ENCODE measurements at places on chromosomes 4 and X.

DNA sequence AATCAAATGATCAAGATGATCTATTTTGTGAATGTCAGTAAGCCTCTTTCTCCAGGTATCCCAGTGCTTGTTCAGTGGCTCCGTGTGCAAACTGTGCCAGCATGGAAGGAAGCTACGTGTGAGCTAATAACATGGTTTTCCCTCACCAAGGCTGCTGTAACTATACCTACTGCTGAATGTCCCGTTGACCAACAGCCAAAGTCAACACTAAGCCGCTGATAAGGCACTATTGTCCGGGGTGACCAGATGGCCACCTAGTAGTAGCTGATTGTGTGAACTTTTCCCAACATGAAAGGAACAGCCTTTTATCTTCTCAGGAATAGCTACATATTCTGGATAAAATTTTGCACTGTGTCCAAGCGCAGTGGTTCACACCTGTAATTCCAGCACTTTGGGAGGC is 58.0 kb upstream of the ABCG2 start:
- no peak for DNase-seq

GRCh38 chr4:84503495-84504437 is 4.7 kb upstream of the NKX6-1 start:
- DNase-seq = no peak

DNA sequence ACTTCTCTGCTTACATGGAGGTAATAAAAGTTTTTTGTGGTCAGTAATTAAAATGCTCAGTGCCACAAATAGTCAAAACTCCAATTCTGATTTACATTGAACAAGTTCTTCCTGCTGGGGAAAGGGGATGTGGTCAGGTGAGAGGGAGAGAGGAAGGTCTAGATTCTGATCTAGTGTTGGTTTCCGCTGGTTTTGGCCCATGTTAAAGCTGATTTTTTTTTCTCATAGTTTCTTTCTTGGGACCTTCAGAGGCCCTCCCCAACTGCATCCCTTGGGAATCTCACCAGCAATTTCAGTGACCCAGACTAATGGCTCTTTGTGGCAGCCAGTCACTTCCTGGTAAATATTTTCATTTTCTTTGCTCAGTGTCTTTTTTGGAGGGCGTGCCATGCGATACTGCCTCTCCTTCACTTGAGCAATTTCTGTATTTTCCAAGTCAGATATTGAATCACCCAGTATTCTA is 332.7 kb downstream of the RAPGEF2 start:
- DNase-seq = no peak

- no peak for DNase-seq
Measured at GRCh38 chr4:150051111-150051510, 27.1 kb upstream of the DCLK2 start.

DNA sequence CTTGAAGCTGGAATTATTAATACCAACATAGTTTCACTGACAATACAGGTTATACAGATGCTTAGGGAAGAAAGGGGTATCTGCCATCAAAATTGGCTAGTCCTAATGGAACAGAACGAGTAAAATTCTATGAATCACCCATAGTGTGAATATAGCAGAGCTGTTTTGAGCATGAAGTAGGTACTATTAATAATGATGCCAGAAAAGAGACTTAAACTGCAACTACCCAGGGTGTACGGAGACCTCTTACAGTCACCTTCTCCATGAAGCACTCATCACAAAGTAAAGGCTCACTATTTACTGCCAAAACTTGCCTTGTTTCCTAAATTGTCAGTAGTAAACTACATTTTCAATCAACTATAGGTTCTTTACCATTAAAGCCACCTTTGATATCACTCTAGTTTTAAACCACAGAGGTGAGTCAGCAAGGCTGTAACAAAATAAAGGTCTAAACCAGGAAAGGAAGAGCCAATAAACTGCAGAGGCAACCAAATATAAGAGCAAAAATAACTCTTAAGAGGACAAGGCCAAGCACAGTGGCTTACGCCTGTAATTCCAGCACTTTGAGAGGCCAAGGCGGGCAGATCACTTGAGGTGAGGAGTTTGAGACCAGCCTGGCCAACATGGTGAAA is 114.4 kb downstream of the FRYL start:
- no peak for DNase-seq
